Mesothelial cell of epicardium (in vitro differentiated cells): ENCODE measurements at places on chromosomes 11 and 22.

DNA sequence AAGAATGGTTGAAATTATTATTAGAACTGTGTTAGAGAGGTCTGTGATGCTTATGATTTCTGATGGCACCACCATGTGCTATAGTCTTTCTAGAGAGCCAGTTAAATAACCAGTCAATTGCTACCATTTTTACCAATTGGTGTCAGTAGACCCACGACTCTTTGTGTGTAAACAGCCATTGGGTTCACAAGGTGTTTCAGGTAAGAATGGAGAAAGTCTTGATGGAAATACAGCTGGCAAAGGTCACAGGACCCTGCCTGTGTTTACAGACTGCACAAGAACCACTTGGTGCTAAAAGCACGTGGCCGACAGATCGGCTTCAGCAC is 30.5 kb upstream of the OR10G7 start:
- DNase-seq, result no peak

- DNase-seq, result no peak
Measured at GRCh38 chr11:26849036-26849435, 127.2 kb upstream of the SLC5A12 start.

GRCh38 chr22:43616645-43617044 is 195.5 kb downstream of the EFCAB6 start:
- DNase-seq, result no peak

DNA sequence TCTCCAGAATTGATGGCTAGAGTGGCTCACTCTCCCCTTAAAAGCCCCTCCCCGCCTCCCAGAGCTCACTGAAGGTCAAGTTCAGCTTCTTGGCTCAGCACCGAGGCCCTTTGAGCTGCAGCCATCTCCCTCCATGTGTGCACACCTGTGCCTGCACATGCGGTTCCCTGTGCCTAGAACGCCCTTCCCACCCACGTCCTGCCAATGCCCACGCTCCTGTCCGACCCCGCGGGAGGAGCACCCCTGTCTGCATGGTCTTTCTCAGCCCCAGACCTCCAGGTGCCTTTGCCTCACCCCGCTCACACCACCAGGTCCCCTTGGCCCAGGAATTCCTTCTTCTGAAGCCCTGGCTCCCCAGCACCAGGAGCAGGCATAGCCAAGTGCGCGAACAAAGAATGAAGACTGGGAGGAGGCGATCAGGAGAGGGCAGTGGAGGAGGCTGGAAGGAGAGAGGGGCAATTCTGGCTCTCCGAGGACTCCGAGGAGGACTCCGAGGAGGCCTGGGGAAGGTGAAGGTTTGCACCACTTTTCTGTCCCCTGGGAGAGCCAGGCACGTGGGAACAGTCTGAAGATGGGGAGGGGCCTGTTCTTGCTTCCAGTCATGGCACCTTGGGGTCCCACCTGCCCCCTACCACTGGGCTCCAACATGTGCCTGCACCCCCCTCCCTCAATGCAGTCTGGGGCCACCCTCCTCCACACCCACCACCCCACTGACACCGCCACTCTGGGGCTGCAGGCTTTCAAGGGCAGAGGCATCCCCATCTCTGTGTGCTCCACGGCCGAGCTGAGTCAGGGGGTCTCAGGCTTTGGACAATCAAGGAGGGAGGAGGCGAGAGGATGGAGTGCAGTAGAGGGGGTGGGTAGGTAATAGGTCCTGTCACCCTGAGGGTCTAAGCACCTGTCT is 17.7 kb downstream of the IGF2 start:
- DNase-seq, result no peak

GRCh38 chr22:27668828-27669797 is 132.4 kb downstream of the MN1 start:
- no peak for DNase-seq

GRCh38 chr11:66334605-66335442 is 1.4 kb downstream of the RIN1 start:
- DNase-seq, result no peak

- DNase-seq, result no peak
Measured at GRCh38 chr22:38649841-38650522, 6.2 kb downstream of the FAM227A start.

GRCh38 chr11:75823946-75824345 is 8.9 kb downstream of the UVRAG start:
- no peak for DNase-seq

GRCh38 chr11:10477690-10478046 is 22.6 kb downstream of the AMPD3 start:
- no peak for DNase-seq

DNA sequence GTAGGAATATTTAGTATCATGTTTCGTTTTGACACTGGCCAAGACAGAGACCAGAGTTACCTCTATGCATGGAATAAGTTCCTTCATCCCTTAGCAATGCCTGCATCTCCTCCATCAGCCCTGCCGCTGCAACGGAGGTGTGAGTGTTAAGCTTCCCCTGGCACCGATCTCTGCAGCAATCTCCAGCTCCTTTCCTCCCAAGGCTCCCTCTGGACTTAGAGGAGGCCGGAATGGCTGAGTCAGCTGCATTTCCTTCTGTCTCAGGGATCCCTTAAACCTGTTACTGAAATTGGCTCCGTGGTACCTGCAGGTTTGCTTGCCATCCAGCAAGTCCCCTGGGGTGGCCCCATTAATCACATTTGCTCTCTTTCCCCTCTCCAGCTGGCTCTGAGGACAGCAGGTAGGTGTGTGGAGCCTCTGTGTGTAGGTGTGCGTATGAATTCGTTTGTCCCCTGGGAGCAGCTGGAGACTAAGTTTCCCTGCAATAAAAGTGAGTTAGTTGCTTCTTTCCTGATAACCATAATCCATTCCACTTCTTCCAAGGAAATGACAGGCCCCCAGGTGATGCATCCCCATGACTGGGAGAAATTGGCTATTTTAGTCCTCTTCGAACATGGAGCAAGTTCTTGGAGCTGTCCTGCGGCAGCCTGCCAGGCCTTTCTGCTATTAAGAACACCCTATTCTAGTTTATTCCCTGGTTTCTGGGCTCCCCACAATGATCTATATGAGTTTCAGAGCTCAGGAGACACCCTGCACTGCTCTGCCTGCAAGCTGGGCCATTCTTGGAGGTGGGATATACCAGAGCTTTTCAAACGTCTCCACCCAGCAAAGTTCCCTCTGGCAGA is 457.2 kb upstream of the CADM1 start:
- DNase-seq, result no peak

GRCh38 chr22:39716534-39716933 is 146.0 kb downstream of the CACNA1I start:
- DNase-seq, result no peak
